ENCODE measurements at places on chromosomes 12 and 14.

DNA sequence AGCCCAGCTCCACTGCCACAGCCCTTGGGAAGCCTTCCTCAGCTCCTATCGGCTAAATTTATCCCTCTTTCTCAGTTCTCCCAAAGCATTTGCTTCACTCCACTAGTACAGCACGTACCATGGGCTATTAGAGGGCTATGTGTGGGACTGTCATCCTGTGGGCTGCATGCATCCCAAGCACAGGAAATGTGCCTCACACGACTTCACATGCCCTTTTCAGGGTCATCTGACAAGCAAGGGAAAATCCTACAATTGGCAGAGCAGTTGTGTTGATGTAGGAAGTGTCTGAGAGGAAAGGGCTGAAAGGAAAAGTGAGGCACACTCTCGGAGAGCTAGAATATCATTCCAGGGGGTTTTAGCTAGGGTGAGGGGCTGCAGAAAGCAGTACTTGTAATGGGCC lies 47.6 kb downstream of the NINJ2 start:
- DNase-seq: no peak

- no peak for DNase-seq
Observed at GRCh38 chr12:26723379-26724308, 109.3 kb downstream of the ITPR2 start.

DNA sequence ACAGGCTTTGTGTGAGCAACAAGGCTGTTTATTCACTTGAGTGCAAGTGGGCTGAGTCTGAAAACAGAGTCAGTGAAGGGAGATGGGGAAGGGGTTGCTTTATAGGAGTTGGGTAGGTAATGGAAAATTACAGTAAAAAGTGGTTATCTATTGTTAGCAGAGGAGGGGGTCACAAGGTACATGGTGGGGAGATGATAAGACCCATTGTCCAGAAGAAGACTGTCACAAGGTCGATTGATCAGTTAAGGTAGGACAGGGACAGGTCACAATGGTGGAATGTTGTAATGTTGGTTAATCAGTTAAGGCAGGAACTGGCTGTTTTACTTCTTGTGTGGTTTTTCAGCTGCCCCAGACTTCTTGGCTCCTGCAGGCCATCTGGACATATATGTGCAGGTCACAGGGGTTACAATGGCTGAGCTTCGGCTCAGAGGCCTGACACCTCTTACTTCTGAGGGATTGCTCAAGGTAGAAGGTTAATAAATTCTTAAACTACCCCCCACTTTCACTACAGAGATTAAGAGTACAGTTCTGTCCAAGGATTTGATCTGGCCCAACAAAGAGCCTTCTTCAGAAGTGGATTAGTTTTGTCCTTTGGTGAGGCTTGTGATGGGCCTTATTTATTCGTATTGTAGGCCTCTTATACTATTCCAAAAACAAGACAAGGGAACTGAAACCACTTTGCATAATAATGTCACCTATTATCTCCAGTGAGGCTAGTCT lies 13.8 kb upstream of the DHRS4 start:
- no peak for DNase-seq

DNA sequence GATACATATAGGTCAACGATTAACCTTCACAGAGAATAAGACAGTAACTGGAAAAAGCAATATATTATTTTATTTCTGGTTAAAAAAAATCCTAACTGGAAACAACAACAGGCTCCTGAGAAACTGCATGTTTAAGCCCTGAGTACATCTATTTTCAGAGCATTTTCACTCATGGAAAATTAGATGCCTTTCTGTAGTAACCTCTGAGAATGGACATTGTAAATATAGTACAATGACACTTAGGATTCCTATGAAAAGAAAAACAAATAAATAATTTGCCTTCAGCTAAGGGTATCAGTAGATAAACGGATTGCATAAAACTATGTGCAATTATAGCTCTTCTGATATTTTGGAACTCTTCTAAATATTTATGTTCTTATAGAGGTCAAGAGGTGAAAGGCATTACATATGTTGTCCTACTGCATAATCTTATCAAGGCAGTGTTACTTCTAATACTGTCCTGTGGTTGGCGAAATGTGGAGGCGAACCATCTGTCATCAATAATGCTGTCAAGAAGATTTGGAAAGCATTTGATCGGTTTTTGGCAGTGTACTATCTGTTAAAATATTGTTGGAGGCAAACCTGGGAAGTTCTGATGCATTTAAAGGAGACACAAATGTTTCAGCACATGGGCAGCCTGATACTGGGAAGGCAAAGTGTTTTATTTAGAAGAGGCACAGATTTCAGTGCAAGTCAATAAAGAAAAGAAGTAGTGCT lies 381.8 kb downstream of the BTG1 start:
- DNase-seq: no peak

GRCh38 chr14:23207146-23207540 lies 23.7 kb upstream of the SLC7A8 start:
- no peak for DNase-seq

GRCh38 chr14:104650057-104650980 lies 39.1 kb upstream of the INF2 start:
- DNase-seq: peak; percentile 60

DNA sequence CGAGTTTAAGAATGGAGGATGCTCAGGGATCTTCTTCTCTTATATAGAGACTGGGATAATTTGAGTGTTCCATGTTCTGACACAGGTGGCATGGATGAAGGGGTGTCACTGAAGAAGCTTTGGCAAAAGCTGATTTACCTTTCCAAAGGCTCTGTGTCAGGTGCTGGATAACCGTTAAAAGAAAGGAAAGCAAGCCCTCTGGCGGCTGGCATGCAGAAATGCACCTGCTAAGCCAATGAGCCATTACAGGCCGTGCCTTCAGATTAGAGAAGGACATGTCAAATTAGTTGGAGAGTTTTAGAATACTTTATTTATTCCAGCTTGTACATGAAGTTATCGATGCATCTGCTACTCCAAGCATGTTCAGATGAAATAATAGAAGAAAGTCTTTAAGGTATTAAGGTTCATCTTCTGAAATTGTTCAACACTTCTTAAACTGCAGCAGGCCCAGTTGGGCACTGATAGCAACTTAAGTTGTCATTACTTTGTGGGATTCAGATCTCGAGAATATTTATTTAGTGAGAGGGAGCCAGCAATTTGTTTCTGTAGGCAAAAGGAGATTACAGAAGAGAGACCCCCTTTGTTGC lies 678.2 kb downstream of the NRXN3 start:
- peak; percentile 11 for DNase-seq

- DNase-seq: no peak
Observed at GRCh38 chr12:27951898-27952297, 20.6 kb downstream of the PTHLH start.

- DNase-seq: no peak
Observed at GRCh38 chr12:131827961-131828534, at the start of gene MMP17. TSS of gene MMP17 (plus strand) at chr12:131828393. CDS start at chr12:131828495, 102 bp downstream.

DNA sequence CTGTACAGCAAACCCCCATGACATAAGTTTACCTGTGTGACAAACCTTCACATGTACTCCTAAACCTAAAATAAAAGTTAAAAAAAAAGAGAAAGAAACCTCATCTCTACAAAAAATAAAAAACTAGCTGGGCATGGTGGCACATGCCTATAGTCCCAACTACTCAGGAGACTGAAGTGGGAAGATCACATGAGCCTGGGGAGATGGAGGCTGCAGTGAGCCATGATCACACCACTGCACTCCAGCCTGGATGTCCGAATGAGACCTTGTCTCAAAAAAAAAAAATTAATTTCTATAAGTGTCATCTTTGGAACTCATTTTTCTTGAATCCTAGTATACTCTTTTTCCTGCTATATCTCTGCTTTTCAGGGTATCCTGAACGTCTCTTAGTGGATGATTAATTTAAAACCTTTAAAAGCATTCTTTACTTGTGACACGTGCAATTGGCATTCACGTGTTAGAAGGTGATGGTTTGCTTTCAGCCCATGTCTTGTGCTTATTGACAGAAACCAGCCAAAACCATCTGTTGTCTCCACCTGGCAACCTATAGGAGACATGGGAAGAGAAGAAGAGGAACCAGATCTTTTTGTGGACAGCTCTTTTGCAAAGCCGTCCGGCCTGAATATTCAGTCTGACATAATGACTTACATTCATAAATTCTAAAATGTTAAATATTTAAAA lies 30.6 kb upstream of the PPFIBP1 start:
- no peak for DNase-seq

DNA sequence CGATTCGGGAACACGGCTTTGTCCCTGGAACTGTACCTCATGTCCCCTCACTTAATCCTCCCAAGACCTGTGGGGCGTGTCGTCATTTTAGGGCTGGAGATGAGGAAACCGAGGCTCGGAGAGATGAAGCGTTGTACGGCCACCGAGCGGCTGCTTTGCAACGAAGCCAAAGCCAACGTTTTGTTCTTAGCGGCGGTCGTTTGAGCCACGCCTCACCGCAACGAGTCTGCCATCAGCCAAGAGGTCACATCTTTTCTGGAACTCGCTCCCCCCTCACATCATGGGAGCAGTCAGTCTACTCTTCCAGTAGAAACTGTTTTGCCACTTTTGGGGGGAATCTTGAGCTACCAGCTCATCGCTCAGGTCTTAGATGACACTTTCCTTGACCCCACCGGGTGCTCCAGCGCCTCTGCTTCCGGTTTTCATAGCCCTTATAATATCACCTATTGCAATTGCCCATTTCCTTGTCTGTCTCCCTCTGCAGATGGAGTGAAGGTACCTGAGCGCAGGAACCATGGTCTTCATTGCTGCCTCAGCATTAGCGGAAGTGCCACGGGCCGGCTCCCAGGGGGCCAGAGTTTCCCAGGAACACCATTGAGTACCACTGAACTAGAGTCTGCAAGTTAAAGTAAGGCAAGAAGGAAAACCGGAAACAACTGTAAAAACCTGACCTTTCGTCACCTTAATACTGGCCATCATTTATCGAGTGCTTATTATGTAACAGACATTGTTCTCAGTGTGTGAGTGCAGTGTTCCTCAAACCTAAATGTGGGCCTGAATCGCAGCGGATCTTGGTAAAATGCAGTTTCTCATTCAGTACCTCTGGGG lies 19.6 kb downstream of the NINJ2 start:
- DNase-seq: peak; percentile 43

DNA sequence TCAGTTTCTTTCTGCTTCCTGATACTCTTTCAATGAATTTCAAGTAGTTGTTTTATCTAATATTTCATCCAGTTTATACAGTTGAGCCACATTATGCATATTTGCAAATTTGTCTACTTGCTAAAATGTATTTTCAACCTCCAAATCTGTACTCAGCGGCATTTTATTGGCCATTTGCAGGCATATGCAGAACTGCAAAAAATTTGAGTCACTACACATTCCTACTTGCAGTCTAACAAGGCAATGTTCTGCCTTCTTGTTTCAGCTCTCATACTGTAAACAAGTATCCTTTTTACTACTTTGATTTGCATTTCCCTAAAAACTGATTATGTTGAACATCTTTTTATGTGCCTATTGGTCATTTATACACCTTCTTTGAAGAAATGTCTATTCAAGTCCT lies 55.0 kb downstream of the POLR3B start:
- no peak for DNase-seq

DNA sequence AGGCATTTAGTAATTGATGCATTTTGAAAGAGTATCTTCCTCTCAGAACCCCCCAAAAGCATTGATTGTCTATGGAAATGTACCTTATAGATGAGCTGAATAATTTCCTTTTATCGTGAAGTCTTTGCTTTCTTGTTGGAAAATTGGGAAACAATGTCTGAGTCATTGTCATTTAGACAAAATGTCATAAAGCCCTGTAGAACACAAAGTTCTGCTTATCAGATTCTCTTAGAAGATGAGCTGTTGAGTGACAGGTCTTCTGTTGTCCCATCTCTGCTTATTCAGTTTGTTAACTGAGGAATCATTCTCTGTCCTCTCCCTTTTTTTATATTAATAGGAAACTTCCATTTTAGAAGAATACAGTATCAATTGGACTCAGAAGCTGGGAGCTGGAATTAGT lies 22.9 kb downstream of the MAPKAPK5 start:
- DNase-seq: no peak

DNA sequence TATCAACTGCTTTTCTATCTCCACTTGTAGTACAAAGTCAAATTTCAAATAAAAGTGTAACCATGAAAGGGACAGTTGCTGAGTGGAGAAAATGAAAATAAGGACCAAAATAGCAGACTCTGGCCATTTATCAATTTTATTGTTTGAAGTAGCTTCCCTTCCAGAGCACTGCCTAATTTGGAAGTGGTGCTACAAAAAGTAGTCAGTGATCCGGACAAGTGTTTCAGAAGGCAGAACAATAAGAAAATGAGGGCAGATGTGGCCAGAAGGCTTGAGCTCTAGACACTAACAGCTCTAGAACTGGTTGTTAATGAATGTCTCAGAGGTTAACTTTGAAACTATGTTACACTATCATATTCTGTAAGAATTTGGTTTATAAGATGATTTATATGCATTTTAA lies 48.9 kb downstream of the ABCC9 start:
- DNase-seq: no peak

DNA sequence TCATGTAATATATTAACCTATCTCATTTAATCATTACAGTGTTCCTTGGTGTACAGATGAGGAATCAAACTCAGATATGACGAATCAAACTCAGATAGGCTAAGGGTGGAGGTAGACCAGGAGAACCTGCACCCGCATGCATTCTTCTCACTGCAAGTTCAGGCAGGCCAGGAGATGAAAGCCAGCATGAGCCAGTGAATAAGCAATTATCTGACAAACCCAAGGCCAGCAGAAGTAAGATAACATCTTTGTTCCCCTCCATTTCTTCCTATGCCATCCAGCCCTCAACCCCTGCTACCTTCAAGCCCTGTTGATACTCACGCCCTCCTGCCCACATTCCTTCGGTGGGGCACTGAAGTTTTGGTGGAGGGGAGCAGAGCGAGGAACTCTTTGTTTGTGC lies 152.2 kb downstream of the ETV6 start:
- no peak for DNase-seq

GRCh38 chr12:90062799-90063198 lies 354.2 kb upstream of the ATP2B1 start:
- no peak for DNase-seq

All from CD4-positive, alpha-beta T cell treated with Interleukin-17A for 1 hour (primary cell).